ENCODE measurements at places on chromosomes 3 and 15.

GRCh38 chr3:106034313-106034712 is 165.5 kb upstream of the CBLB start:
- no peak for DNase-seq

GRCh38 chr3:61186030-61186429 is 65.2 kb downstream of the FHIT start:
- no peak for DNase-seq

DNA sequence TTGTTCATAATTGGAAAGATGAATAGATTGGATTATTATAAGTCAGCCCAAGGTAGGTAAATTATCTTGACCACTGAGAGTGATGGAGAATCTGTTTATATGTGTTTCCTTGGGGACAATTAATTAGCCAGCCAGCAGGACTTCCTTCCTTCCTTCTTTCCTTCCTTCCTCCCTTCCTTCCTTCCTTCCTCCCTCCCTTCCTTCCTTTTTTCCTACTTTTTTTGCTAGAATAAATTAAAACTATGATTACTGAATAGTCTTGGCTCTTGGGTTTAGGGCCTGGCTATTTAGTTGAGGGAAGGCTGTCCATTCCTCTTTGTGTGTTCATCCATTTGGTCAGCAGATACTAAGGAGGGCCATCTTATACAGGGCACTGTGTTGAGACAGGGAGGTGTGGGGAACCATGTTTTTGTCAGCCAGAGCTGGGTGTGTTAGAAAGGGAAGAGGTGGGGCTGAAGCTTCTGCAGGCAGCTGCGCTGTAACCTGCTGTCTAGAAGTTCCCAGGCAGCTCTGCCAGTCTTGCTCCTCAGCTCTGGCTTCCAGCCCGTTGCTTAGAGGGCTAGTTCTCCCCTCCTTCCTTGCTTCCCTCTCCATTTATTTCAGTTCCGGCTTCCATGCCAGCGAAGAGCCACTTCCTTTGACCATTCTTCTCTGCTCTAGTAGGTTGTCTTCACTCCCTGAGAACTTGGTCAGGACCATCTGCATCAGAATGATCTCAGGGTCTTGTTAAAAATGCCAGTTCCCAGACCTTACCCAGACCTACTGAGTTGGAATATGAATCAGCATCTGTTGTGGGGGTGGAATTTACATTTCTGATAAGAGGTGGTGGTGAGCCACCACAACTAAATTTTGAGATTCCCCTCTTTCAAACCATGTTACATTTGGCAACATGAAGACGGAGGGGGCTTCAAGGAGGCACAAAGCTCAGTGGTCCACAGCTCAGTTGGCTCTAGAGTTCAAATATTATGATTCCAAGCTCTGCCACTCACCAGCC is 113.9 kb downstream of the DGKG start:
- no peak for DNase-seq

GRCh38 chr15:81085898-81086297 is 48.2 kb upstream of the CFAP161 start:
- DNase-seq = no peak

GRCh38 chr3:168053115-168053514 is 42.6 kb downstream of the GOLIM4 start:
- DNase-seq = no peak

DNA sequence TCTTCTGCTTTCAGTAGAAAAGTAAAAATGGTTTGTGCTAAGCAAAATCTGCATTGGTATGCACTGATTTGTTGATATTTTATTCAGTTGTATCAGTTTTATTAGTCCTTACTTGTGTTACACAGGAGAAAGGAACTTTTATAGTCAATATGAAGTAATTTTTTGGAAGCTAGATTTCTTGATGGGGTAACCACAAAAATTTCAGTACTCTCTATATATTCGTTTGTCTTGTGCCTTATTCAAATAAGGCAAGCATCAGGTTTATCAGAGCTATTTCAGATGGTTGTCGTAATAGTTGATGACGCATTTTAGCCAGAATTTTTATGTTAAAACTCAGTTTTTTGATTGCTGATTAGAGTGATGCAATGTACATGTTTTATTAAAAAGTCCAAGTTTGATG is 50.7 kb upstream of the NIPA1 start:
- DNase-seq = no peak

DNA sequence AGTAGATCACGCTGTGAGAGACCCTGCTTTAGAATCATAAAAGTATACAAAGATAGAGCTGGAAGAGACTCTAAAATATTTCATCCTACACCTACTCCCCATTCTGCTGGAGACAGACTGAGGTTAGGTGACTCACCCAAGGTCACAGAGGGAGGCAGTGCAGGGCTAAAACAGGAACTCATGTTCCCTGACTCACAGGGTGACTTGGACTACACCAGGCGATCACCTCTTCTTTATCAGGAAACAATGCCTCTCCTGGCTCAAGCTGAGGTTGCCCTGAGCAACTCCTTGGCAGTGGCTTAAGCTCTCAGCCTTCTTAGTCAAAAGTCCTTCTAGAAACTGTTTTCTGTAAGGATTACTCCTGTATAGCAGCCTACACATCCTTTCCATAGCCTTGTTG is 26.4 kb upstream of the TNFAIP8L3 start:
- DNase-seq = no peak

DNA sequence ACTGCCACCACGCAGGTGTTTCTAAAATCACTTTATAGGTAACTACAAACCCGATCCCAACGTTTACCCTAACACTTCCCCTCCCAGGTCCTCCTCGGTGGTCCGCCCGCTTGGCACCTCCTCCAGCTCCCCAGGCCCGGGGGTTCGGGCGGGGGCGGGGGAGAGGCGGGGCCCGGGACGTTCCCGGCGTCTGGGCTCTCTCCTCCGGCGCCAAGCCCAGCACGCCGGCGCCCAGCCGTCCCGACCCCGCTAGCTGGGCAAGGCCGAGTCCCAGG is 562 bp downstream of the CGGBP1 start:
- no peak for DNase-seq

DNA sequence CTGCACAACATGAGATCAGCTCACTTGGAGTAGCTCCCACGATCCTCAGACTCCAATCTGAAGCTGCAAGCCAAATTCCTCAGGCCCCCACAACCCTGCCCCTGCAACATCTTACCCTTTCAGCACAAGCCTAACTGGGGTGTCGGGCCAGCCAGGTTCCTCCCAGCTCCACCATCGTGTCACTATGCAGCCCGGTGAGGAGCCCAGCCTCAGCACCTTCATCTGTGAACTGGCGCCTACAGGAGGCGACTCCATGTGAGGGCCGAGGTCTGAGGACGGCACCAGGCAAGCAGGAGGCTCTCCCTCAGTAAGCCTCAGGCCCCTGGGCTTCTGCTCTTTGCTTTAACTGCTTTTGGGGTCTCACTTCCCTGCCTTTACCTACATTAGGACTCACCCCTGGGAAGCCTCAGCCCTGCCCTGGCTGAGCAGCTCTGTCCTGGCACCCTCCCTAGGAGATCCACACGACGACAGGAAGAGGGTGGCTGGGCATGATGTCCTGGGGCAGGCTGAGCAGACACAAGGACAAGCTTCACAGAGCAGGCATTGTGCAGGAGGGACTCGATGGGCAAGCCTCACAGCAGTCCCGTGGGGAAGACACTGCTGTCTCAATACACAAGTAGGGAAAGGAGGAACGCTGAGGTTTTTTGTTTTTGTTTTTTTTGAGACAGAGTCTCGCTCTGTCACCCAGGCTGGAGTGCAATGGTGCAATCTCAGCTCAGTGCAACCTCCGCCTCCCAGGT is 104.6 kb downstream of the ADAMTS17 start:
- no peak for DNase-seq

DNA sequence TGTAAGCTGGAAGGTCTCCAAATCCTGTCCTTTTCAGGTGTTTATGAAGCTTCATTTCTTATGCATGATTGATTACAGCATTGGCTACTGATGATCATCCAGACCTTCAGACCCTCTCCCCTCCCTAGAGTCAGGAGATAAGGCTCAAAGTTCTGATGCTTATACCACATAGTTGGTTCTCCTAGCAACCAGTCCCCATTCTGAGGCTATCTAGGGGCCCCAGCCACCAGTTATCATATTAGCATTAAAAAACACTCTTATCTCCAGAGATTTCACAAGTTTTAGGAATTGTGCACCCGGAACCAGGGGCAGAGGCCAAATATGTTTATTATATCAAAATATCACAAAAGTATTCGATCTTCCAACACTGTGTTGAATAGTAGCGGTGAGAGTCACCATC is 953.1 kb downstream of the FHIT start:
- DNase-seq = no peak

- DNase-seq = no peak
Measured at GRCh38 chr3:125143538-125143937, 69.0 kb downstream of the SLC12A8 start.

- DNase-seq = no peak
Measured at GRCh38 chr3:149585401-149585726, 72.5 kb downstream of the WWTR1 start.

GRCh38 chr3:161413127-161413854 is 42.0 kb upstream of the SPTSSB start:
- no peak for DNase-seq

- peak; percentile 73 for DNase-seq
Measured at GRCh38 chr3:18423401-18424212, 1.5 kb downstream of the SATB1 start.

GRCh38 chr15:73683777-73684580 is at the start of gene CD276:
Gene CD276, plus strand, starts transcription at chr15:73684383. Its CDS starts 15,257 bp downstream, at chr15:73699640.
- DNase-seq = no peak

DNA sequence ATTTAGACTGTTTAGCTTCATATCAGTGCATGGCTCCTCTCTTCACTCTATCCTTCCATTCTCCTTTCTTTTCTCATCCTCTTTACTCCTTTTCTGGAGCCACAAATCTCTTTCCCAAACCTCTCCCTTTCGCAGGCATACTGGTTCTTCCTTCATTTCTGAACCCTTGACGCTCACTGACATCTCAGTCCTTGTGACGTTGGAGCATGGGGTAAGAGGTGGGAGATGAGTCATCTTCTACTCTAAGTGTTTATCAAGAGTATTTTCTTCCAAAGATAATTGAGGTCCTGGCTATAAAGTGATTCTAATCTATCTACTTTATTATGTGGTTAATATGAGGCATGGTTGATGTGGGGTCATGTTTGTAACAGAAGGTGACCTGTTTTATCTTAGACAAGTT is 414.2 kb downstream of the AGBL1 start:
- no peak for DNase-seq

DNA sequence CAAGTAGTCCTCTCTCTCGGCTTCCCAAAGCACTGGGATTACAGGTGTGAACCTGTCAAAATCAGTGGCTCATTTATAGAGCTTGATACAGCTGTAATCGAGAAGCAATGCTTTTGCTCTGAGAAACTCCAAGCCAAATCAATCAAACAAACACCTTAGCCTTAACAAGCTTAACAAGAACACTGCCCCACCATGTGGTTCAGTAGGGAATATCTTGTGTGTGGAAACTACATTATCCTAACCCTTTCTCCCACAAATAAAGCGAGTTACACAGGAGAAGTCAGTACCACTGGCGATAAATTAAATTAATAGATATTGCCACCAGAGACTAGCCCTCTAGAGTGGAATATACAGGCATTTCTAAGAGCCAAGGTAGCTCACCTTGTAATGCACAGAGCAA is 13.9 kb downstream of the CDAN1 start:
- DNase-seq = no peak

DNA sequence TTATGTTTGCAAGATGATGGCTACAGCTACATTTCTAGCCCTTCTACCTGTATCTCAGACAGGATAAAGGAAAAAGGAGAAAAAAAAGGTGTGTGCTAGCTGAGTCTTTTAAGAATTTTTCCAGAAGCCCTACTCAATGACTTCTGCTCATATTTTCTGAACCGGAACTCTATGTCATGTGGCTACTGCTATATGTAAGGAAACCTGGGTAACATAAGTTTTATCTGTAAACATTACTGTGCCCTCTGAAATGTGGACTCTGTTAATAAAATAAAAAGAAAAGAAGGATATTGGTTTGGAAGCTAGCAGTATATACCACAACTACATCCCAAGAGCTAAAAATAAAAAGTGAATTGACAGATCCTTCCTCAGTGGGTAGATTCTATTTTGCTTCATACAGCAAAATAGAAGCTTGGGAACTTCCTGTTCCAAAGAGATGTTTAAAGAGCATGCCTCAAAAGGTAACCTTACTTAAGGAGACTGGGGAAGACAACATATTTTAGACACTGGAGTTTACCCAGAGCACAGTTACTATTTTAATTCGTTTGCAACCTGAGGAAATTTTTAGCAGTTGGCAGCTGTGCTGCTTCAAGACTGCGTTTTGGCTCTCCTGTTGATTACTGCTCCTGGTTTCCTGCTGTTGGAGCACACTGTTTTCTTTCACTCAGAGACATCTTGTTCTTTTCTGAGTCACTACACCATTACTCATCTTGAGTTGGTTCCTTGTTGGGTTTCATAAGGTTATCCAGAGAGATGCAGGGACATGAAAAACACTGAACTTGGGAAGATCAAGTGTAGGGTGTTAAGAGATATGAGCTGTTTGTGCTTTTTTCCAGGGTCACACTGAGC is 280.7 kb downstream of the NFKBIZ start:
- no peak for DNase-seq

GRCh38 chr15:90337256-90337655 is 14.8 kb upstream of the ZNF774 start:
- no peak for DNase-seq

GRCh38 chr3:16929311-16929710 is 44.6 kb downstream of the PLCL2 start:
- DNase-seq = no peak

- peak; percentile 13 for DNase-seq
Measured at GRCh38 chr15:25797035-25797434, 66.1 kb downstream of the ATP10A start.

- DNase-seq = no peak
Measured at GRCh38 chr15:54839379-54839778, 357.4 kb downstream of the RSL24D1 start.

DNA sequence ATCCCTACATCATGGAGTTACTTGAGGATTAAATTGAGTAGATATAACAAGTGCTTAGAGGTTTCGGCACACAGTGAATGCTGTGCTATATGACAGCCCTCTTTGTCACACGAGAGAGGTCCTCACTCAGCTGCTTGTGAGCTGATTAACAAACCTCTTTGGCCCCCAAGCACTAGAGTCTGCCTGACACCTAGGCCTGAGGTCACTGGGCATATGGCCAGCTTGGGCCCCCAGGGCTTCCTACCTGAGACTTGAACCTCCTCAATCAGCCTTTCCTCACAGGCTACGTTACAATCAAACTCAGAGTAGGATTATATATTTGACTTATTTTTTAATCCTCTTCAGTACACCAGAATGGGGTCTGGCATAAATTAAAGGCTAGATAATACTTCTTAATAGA is 88.8 kb downstream of the WDR72 start:
- no peak for DNase-seq

DNA sequence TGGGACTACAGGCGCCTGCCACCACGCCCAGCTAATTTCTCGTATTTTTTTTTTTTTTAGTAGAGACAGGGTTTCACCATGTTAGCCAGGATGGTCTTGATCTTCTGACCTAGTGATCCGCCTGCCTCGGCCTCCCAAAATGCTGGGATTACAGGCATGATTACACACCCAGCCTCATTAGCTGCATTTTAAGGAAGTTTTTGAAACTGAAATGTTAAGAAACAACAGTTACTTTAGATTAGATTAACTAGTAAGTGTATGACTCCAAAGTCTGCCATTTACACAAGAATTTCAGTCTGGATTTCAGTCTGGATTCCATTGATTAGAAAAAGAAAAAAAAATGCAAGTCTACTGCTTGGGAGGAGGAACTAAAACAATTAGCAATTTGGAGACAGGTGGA is 24.5 kb upstream of the VPS39 start:
- DNase-seq = no peak

- DNase-seq = no peak
Measured at GRCh38 chr3:188218603-188219002, 64.6 kb downstream of the LPP start.

GRCh38 chr3:152858170-152858800 is 23.4 kb downstream of the P2RY1 start:
- DNase-seq = no peak
